Stimulated activated CD8-positive, alpha-beta memory T cell treated with anti-CD3 and anti-CD28 coated beads, Interleukin-7, amount 100 ng/mL, for 1 hour (primary cell): ENCODE measurements at places on chromosomes 7 and 10.

DNA sequence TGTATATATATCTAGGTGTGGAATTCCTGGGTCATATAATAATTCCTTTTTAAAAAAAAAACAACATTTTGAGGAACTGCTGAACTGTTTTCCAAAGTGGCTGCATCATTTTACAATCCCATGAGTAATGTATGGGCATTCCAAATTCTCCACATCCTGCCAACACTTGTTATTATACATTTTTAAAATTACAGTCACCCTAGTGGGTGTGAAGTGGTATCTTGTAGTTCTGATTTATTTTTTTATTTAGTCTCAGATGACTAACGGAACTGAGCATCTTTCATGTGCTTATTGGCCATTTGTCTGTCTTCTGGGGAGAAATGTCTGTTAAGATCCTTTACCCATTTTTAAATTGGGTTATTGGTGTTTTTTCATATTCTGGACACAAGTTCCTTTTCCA lies 12.0 kb upstream of the KLHL7 start:
- no peak for DNase-seq

DNA sequence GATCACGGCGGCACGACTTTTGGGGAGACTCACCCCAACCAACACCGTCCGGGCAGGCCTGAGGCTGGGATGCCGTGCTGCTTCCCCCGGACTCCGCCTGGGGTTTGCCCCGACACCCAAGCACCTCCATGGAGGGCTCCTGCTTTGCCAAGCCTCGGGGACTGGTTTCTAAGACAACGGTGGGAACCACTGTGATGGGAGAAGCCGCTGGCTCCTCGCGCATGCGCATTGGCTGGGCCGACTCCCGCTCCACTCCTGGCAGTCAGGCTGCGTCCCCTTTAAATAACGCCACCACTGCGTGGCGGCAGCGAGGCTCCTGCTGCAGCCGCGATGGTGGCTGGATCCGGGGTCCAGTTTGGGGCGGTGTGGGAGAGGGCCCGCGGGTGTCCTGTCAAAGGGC lies 201.0 kb downstream of the ZNF716 start:
- no peak for DNase-seq

- no peak for DNase-seq
Measured at GRCh38 chr10:29807163-29807806, 172.5 kb upstream of the SVIL start.

DNA sequence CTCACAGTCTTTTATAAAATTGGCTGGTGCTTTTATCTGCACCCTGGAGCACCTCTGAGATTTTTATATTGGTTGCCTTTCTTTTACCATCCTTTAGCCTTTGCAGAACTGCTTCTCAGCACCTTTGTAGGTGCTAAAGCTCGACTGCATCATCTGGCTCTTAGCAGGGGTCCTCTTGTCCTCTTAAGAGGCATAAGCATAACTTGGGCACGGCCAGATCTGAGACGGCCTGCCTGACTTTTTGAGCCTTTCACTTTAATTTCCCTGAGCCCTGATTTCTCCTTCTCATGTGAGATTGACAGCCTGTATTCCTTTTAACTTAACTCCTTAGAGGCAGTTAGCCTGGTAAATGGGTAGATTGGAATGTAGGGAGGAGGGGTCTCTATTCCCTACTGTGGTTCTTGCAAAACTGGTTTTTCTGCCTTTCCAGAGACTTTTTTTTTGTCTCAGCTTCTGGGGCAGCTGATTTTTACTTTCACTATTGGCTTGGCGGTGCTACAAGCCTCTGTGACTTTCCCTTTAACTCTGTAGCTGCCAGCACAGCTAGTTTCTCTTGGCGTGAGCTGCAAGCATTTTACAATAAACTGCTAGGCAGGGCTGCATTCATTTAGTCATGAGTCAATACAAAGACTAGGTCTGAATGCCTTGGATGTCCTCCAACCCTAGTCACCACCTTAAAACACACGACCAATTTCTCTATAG lies 24.0 kb downstream of the ZPBP start:
- DNase-seq = no peak

DNA sequence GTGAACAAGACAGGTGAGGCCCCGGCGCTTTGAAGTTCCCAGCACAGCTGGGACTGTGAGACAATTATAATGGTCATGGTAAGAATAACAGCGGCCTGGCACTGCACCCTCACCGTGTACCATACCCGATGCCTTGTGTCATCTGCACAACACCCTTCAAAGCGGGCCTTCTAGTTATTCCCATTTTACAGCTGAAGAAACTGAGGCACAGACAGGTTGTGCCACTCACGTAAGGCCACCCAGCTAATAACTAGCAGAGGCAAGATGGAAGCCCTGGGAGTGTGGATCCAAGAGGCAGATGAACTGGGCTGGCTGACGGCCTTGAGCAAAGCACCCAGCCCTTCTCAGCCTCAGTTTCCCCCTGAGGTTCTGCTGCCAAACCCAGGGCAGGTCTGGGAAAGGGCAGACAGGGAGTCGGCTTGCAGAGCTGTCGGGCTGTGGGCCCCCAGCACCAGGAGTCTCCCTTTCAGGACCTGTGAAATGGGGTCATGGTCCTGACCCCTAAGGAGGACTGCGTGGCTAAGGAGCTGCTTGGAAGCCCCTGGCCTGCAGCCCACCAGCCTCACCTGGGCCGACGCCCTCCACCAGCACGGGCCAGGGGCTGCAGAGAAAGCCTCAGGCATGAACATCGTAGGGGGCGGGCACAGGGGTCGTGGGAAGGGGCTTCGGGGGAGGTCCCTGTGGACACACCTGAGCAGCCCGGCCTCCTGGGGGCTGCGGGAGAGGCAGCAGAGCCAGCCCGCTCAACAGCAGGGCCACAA lies 15.3 kb upstream of the LFNG start:
- DNase-seq = no peak

DNA sequence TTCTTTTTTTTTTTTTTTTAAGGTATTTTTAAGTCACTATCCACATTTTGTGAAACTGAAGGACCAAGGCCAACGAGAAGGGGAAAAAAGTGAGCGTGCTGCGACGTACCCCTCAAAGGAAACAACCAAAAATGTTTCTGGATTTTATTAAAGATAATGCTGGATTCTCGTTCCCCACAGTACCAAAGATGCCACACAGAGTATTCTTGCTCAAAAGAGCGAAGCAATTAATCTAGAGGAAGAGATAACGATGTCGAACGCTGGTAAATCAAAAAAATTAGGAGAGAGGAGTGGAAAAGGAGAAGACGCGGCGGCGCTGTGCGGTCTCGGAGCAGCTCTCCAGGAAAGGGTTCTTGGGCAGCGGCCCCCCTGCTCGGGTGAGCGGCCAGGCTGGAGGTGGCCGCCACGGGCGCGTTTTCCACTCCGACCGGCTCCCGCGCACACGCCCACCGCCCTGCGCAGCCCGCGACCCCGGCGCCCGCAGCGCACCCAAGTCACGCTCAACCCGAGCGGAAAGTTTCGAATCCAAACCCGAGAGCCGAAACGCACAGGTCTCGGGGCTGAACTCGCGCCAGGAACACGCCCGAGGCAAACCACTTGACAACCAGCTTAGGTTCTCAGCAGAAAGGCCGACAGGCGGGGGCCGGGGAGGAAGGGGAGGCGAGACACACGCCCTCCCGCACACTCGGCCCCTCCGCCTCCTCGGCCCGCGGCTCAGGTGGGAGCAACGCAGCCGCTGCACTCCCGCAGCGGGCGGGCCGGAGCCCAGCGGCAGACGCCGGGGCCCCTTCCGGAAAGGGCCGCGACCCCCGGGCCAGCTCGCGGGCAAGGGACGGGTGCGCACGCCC lies 989 bp downstream of the SRPK2 start:
- DNase-seq = peak; percentile 9

GRCh38 chr7:104123786-104124185 lies 84.0 kb downstream of the ORC5 start:
- DNase-seq = no peak

DNA sequence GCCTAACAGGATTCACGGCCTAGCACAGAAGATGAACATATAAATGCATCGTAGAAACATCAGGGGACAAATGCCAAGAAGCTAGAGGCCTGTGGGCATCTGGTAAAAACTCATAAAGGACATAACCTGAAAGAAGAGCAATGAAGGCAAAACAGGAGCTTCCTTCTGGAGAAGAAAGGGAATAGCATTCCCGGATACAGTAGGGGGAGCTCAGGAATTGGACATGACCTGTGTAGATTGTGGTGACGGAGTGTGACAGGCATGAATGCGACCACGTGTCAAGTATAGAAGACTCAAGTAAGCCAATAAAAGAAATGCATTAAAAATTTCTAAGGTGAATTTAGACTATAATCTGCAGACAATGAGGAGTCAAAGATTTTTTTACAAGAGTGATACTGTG lies 270.1 kb downstream of the AGMO start:
- no peak for DNase-seq

GRCh38 chr10:28375399-28376354 lies 72.8 kb upstream of the MPP7 start:
- DNase-seq = no peak

GRCh38 chr10:23556727-23557440 lies 118.0 kb downstream of the OTUD1 start:
- DNase-seq = no peak

DNA sequence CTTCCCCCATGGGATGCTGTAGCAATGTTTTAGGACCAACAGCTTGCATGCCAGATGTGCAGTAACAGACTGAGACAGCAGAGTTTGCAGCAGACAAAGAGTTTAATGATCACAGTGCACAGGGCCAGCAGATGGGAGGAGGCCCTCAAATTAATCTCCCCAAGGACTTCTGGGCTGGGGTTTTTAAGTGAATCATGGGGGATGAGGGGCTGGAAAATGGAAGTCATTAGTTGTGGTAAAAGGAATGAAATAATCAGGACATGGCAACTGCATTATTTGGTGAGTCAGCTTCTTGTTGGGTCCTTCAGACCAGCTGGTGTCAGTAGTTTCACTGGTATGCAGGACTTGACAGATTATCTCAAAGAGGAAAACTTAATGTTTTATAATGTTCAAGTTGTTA lies 12.6 kb upstream of the NRBF2 start:
- DNase-seq = no peak

GRCh38 chr10:99595770-99596465 lies 24.3 kb downstream of the SLC25A28 start:
- no peak for DNase-seq

GRCh38 chr10:47146572-47146971 lies 153.4 kb upstream of the GDF10 start:
- no peak for DNase-seq

GRCh38 chr7:104990983-104991382 lies 23.0 kb upstream of the KMT2E start:
- no peak for DNase-seq

GRCh38 chr7:33788531-33788930 lies 116.8 kb upstream of the BMPER start:
- DNase-seq = no peak

DNA sequence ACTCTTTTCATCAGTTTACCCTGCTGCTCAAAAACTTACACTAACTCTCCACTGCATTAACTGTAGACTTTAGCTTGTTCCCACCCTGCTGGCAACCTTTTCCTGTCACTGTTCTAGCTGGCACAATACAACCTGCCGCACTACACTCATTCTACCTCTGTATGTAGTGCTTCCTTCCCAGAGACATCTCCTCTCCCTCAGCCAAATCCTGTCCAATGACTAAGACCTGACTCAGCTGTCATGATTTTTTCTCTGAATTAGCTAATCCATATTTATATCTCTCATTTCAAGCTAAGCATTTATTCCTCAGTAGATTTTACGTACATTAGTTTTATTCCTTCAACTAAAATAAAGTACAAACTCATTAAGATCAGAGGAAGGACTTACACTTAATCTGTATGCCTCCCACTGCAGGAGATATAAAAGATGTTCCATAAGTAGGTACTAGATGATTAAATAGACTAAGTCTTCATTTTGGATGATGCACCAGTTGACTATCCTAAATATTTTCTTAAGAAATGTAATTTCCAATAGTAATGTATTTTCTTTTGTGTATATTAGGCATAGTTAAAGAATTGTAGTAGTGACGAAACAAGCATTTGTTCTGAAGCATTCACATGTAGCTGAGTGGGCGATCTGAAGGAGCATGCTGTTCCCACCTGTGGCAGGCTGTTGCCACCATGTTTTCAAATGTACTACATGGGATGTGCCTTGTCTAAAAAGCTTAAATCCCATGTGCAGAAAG lies 189.1 kb downstream of the SKAP2 start:
- DNase-seq = no peak

DNA sequence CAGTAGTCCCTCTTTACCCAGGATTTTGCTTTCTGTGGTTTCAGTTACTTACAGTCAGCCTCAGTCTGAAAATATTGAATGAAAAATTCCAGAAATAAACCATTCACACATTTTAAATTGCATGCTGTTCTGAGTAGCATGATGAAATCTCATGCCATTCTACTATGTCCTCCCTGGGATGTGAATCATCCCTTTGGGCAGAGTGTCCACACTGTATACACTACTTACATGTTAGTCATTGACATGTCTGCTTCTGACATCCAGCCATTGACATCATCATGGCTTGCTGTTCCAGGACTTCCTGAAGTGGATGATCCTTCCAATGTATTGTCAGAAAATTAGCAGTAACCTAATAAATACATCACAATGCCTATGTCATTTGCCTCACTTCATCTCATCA lies 34.6 kb upstream of the MALRD1 start:
- no peak for DNase-seq

DNA sequence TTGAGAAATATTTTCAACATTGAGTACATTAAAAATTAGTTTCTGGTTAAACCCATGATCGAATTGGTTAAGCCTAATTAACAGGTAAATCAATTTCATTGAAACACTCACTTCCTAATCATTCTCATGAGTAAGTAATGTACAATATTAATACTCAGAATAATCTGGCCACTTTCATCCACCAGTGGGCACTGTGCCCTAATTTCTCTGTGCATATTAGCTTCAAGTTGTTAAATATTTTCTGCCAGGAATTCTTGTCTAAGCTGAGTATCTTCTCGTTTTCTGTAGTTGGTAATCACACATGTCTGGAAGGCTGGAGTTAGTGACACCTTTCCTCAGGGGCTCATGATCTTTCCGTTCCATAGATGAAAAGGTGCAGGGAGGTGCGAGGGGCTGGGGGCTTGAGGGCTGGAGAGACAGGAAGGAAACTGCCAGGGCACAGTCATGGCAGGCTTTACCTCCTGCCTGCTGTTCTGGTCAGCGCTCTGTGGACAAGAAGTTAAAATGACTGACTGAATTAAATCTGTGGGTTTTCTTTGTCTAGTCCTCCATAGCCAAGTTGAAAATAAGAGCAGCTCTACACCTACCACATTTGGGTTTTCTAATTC lies 71.9 kb downstream of the WIPF3 start:
- no peak for DNase-seq

GRCh38 chr10:128064970-128065580 lies 61.1 kb downstream of the MKI67 start:
- no peak for DNase-seq

- no peak for DNase-seq
Measured at GRCh38 chr7:115352375-115352774, 430.5 kb downstream of the MDFIC start.

- no peak for DNase-seq
Measured at GRCh38 chr10:89216056-89216455, 8.9 kb upstream of the CH25H start.
